ENCODE measurements at places on chromosomes 3 and 15.

DNA sequence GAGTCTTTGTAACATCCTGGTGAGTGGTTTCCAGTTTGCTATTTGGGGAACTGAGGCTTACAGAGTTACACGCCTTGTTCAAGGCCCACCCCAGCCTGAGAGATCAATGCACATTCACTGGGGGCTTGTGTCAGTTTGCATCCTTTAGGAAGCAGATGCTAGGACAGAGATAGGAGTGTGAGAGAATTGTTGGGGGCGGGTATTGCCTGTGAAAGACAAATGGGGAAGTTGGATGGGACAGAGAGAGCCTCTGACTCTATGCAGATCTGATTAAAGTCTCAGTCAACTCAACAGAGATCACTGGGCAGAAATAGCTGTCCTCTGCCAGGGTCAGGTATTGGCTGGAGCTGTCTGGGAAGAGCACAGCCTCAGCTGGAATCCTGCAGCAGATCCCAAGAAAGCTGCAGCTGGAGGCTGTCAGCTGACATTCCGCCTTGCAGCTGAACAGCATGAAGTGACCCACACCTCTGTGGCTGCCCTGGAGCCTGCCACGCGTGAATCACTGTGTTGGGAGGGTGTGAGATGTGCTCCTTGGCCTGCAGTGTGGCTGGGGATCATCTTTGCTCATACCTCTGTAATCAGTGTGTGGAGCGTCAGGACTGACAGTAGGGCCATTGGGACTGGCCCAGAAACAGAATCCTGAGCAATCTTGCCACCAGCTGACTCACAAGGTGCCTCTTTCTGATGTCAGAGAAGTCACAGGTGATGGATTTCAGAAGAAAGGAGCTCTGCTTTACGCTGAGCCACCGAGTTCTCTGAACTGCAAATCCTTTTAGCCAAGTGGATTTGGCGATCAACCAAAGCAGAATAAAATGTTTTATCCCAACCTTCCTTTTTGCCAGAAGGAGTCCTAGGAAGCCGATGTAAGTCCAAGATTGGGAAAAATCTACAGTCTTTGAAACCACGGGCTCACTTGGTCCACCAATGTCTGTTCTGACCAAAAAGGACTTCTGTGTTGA, 284.1 kb upstream of the LRRFIP2 start:
- DNase-seq, result no peak

GRCh38 chr3:194083637-194084224, 52.2 kb upstream of the HES1 start:
- DNase-seq, result no peak

- no peak for DNase-seq
Measured at GRCh38 chr3:114721864-114722263, 425.2 kb downstream of the ZBTB20 start.

GRCh38 chr15:43132830-43133429, 456 bp upstream of the TMEM62 start:
- DNase-seq, result no peak

Measured in B cell (primary cell).